HuH-7 (cell line): ENCODE measurements at places on chromosomes 3 and 15.

DNA sequence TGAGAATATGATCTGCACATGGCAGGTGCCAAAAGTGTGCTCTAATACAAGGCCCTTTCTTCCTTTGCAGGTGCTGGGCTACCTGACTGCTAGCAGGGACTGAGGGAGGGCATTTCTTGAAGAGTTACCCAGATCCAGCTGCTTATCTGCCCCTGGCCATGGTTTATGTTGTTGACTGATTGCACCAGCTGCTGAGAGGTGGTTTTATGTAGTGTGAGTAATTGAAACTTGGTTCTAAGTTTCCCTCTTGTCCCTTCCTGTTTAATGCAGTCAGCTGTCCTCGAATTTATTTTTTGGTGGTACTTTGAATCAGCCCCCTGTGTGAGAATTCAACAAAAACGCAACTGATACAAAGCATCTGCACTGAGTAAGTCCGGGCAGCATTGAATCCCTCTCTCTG, 288.3 kb upstream of the C2CD4B start:
- no peak for DNase-seq

DNA sequence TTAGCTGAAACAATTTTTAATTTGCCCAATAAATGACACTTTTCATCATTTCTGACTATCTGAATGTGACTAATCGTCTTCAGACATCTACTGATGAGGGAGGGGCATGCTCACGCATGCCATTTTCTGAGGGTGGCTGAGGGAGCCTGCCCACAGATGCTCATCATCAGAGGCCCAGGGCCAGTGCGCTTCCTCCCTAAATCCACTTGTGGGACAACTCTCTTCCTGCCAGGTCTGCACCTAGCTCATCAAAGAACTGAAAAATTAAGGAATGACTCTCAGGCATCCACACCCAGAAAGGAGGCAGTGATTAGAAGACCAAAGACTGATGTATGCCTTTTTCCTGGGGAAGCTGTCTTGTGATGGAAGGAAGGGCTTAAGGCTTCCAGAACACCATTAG, 22.8 kb downstream of the RTP3 start:
- DNase-seq, result no peak

DNA sequence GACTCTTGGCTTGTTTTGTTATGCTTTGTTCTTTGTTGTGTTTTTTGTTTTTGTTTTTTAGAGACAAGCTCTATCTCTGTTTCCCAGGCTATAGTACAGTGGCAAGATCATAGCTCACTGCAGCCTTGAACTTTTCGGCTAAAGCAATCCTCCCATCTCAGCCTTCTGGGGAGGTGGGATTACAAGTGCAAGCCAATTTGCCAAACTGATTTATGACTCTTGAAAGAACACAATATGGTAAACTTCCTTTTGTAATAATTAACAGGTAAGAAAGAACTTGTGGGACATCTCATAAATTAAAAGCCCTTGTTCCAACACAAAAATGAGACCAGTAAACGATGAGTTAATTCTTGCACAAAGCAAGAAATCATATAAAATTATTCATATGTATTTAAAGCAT, 476.3 kb downstream of the MAGI1 start:
- DNase-seq, result no peak

DNA sequence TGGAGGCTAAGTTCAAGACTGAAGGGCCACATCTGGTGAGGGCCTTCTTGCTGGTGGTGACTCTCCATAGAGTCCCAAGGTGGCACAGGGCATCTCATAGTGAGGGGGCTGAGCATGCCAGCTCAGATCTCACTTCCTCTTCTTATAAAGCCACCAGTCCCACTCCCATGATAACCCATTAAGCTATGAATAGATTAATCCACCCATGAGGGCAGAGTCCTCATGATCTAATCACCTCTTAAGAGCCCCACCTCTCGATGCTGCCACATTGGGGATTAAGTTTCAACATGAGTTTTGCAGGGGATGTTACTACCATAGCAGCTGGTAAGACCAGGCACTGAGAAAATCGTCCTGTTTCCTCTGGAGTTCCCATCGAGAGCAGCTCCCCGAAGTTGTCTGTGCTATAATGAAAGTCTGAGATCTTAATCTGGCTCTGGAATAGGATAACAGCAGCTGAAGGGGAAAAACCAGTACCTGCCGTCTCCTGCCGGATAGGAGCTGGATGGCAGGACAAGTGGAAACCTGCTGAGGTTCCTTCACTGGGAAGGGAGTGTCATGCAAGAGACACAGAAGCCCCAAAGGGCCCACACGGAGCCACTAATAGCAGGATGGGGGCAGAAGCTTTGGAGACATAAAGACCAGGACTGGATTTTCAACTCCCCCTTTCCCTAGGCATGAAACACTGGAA, 79.5 kb upstream of the EPHB3 start:
- no peak for DNase-seq

DNA sequence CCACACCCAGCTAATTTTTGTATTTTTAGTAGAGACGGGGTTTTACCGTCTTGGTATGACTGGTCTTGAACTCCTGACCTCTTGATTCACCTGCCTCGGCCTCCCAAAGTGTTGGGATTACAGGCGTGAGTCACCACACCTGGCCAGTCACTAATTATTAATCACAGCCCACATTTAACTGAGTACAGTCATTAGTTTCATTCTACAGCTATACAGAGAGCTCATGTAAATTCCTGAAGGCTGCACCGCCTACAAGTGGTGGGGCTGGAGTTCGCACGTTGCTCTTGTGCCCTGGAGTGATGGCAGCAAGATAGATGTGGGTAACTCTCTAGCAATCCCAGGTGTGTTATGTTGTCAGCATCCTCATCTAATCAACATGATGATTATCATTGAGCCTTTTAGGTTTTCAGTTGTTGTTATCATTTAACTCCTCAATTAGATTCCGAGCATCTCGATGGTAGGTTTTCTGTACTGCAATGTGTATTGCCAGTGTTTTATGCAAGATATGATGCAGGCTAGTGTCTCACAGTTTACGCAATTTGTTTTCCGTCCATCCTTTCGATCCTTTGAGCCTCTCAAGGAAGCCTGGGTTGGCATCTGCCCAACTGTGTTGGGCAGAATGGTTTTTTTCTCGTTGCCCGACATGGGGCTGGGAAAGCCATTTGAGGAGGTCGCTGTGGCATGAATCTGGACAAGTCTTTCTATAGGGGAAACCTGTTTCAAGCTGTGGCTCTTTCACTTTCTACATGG, 216.3 kb downstream of the LPP start:
- DNase-seq, result no peak

DNA sequence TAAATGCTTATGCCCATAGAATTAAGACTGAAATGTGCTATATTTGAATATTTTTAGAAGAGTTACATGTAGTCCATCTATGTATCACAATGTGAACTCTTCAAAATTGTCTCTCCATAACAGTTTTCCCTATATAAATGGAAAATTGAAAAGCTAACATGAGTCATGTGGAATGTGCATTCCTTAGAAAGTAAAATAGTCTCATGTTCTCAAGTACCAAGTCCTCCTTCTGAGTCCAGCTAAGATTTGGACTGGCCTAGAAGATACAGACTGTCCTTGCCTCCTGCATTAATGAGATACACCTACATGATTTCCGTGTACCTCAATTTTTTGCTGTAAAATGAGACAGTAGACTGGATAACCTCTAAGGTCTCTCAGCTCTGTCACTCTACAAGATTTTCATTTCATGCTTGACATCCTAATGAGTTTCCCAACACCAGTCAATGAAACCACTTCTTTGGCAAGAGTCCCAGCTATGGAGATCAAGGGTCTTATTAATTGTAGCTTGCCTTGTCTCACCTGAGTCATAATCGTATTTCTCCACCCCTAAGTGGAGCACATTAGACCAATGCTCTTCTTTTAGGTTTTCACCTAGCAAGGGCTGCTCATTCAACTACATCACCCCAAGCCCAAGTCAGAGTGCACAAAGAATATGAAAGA, 350.6 kb upstream of the IL12A start:
- no peak for DNase-seq

DNA sequence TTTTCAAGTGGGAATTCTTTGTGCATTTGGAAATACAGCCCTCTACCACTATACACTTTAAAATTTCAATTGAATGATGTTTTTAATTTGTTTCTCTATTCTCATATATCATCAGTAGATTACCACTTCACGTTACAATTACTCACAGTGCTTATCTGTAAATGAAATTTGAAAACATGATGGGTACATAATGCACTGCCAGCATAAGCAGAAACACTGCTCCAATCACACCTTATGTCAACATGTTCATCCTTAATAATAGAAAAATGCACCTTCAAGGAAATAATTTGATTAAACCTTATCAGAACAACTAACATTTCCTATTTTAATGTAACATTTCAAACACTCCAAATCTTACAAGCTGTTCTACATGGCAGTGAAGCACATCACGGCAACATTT, 718.4 kb downstream of the GBE1 start:
- DNase-seq, result no peak
